Activated T-helper 1 cell treated with anti-CD3 and anti-CD28 coated beads, Interleukin-2, amount 50 U/mL, for 16 hours (primary cell): ENCODE measurements at places on chromosomes 1 and 21.

GRCh38 chr1:97488530-97488929, 432.3 kb downstream of the DPYD start:
- DNase-seq = no peak

DNA sequence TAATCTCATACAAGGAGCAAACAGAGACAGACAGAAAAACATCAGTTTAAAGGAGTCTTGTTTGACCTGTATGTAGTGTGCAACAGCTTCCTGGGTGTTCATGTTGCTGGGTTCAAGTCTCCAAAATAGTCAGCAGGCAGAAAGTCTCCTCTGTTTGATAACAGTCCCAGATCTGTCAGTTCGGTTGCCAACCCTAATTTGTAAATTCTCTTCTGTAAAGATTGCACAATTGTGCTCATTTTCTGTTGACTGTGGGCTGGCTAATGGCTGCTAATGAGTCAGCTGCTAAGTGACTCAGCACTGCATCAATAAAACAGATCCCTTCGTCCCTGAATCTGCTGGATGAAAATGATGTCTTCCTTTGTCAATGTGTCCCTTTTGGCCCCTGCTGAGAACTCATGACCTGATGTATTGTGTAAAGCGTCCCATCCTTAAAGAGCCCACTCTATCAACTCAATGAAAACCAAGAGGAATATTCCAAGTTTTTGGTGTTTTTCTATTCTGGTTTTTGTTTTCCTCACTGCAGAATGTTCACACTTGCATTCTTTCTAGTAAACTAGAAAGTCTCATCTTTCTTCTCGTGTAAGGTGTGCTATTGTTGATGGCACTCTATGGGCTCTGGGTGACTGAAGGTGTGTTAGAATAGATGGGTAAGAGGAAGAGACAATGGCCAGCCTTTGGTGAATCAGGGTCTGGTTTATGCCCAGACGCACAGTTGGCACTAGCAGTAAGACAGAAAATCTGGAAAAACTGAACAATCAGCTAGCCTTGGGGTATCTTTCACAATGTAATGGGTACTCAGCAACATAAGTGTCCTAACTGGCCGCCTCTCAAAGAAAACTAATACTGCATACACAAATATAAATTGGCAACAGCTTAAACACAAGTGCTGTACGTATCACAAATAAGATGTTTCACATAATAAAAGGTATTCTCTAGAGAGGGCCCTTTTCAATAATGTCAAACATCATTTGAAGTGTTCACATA, 75.1 kb upstream of the SIPA1L2 start:
- DNase-seq = no peak

DNA sequence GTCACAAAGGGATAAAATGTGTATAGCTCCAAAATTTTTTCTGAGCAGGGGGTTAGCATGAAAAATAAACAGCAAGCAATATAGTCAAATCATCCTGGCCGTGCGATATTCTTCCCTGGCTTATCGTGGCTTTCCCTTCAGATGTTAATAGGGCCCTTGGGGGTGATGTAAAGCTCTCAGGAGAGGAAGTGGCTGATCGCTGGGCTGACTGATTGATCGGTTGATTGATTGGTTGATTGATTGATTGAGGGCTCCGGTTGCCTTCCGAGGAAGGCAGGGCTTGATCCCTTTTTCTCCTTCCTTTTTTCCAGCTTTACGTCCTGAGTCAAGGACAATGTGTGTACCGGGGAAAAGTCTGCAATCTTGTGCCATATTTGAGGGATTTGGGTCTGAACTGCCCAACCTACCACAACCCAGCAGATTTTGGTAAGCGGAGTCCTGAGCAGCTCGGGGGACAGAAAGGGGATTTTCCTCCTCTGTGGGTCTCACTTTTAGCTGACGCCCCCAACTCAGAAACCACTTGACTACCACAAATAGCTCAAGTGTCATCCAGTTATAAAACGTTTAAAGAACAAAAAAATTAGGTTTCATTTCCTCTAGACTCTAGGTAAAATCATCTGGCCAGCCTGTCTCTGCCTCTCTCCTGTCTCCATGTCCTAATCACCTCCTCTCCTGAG, 29.5 kb downstream of the TFF3 start:
- DNase-seq = no peak

DNA sequence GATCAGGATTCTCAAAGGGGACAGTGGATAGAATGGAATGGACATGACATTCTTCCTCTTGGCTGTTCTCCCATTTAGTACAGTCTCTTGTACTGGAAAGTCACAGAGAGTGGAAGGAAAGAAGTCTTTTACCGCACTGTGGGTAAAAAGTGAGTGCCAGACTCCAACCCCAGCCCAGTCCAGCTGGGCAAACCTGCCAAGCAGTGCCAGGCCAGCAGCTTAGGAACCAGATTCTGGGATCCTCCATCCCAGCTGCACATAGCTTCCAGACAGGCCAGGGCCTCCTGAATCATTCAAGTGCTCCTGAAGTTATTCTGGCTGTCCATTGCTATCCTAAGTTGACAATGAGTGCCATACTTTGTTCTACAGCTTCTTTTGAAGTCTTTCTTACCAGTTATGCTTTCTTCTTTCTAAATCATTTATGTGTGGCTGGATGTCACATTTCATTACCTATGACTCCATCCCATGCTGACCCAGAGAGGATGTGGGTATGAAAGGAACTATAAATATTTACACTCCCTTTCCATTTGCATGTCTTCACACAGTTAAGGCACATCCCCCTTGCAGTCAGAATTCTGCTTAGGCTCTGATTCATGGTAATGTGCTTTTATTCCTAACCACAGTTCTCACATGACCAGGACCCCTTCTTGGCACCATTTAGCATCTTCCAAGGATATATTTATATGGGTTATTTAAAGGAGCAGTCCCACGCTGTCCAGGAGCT, 88.9 kb downstream of the AK5 start:
- DNase-seq = no peak

- no peak for DNase-seq
Measured at GRCh38 chr1:154819628-154820590, 50.2 kb downstream of the KCNN3 start.

- DNase-seq = no peak
Measured at GRCh38 chr1:243731974-243732625, 117.9 kb downstream of the AKT3 start.
